ENCODE measurements at places on chromosomes 12 and 14.

DNA sequence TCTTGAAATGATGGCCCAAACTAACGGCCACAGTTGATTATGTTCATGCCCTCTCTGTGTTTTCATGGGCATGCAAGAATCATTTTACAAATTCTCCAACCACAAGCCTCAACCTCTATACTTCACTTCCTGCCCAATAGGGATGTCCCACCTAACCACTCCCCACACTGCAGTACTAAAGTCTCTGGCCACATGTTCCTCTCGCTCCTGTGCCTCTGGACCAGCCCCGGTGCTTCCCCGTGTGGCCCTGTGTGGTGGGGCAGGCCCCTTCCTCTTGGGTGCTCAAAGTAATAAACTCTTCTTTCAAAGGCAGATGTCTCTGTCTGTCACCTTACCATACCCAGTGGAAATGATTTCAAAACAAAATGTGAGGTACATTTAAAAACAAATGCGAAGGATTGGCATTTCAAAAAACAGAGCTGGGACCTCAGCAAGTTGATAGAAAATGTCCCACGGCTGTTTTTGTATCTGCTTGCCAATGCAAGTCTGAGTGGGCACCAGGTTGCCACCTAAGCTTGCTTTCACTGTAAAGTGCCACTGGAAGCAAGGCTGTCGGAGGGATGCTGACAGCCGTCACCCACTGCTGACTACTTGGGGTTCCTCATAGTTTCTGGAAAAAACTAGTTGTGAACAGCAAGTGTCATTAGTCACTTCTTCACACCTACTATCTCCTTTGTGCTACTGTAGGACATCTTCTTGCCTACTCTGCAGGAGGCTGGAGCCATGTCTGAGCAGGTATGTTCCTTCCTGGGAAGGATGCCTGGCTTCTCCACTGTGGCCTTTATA is 8.2 kb upstream of the SERPINA11 start:
- no peak for DNase-seq

DNA sequence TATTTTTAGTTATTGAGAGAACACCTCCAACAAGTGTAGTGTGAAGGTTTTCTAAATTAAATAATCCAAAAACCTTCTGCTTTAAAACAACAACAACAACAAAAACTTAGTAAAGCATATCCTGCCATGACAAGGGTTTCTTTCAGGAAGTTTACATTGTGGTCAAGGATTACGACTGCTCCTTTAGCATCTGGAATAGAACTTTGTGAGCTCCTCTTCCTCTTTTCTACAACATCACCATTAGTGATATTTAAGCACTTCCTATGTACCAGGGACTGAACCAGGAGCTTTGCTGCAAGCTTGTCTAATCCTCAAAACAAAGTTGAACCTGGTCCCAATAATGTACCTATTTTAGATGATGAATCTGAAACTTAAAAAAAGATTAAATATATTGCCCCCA is 315.4 kb upstream of the KITLG start:
- DNase-seq, result no peak

- peak; percentile 10 for DNase-seq
Observed at GRCh38 chr12:112645586-112645985, 146.0 kb upstream of the RPH3A start.

- DNase-seq, result no peak
Observed at GRCh38 chr14:80491131-80491530, 279.8 kb upstream of the DIO2 start.

DNA sequence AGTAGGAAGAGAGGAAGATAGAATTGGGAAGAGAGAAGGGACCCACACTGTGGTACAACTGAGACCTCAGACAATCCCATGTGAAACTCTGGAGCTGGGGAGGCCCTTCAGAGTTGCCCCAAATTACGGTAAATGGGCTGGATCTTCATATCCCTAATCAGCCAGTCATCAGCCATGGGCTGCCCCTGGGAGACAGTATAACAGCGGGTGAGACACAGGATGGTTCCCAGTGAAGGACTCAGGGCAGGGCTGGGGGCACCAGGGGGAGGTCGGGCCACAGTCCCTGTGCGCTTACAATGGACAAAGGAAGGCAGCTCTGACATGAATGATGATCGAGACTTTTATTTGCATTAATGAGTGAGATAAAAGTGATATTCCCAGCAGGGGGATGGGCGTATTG is 74.2 kb upstream of the BDKRB2 start:
- no peak for DNase-seq

GRCh38 chr12:106078358-106079010 is 60.3 kb downstream of the NUAK1 start:
- no peak for DNase-seq

DNA sequence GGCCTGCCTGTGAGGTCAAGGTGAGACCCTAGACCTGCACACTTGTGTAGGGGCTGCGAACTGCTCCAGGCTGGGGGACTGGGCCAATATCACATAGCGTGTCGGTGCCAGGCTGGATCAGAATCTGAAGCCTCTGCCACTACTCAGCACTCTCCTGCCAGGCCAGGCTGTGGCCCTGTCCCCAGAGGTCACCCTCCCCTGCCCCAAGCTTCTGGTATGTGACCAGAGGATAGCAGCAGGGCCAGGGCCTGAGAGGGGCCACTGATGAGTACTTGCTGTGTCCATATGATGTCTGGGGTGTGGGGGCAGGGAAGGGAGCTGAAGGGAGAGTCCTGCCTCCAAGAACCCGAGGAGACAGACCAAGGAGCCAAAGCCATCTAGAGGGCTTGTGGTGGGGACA is 17.8 kb downstream of the ARL6IP4 start:
- DNase-seq, result no peak

DNA sequence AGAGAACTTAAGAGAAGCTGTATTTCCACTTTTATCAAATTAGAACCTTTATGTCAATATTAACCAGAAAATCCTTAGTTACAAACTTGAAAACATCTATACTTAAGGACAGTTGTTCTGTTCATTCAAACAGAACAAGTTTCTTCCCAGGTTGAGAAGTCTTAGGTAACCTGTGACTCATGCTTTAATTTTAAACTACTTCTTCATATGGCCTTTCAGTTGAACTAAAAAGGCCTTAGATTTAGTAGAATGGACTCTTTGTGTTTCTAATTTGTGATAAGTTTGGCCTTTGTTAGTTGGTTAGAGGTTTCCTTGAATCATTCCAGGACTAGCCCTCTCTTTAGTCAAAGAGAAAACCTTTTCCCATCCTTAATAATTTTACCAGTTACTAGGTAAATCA is 274.2 kb downstream of the FUT8 start:
- DNase-seq, result no peak

DNA sequence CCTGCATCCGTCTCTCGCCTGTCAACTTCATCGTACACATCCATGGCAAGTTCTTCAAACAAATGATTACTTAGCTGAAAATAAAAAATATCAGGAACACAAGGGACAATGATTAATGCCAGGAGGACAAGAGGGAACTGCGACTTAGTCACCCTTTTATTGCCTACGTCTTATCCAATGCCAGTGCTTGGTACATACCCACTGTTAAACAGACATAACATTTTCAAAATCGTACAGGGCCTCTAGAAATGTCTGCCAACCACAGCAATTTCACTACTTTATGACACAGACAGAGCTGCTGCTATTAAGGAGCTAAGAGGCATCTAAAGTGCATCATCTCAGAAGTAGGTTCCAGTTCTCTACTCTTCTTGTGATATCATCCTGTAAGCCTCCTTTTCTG is 34.6 kb downstream of the GIT2 start:
- DNase-seq, result no peak

DNA sequence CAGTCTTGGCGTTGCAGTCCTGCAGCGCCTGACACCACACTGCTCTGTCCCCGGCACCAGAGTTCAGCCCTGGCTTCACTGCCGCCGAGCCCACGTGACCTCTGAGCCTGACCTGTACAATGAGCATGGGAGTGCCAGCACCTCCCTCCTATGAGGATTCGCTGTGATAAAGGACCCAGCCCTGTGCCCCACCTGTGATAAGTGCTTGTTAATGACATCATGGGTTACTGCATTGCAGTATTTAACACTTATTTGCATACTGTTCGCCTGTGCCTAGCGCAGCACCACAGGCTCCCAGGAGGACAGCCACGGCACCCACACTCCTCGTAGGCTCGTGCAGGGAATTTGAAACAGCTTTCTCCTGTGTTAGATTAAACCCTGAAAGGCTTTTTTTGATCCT is 118.2 kb upstream of the GSC start:
- DNase-seq, result no peak

- peak; percentile 31 for DNase-seq
Observed at GRCh38 chr12:68400226-68400829, 68.2 kb upstream of the MDM1 start.

GRCh38 chr14:23094666-23095195 is at the start of gene ACIN1:
Gene ACIN1 (minus strand): TSS chr14:23095136. CDS start chr14:23095112, 24 bp downstream.
- DNase-seq, result no peak

DNA sequence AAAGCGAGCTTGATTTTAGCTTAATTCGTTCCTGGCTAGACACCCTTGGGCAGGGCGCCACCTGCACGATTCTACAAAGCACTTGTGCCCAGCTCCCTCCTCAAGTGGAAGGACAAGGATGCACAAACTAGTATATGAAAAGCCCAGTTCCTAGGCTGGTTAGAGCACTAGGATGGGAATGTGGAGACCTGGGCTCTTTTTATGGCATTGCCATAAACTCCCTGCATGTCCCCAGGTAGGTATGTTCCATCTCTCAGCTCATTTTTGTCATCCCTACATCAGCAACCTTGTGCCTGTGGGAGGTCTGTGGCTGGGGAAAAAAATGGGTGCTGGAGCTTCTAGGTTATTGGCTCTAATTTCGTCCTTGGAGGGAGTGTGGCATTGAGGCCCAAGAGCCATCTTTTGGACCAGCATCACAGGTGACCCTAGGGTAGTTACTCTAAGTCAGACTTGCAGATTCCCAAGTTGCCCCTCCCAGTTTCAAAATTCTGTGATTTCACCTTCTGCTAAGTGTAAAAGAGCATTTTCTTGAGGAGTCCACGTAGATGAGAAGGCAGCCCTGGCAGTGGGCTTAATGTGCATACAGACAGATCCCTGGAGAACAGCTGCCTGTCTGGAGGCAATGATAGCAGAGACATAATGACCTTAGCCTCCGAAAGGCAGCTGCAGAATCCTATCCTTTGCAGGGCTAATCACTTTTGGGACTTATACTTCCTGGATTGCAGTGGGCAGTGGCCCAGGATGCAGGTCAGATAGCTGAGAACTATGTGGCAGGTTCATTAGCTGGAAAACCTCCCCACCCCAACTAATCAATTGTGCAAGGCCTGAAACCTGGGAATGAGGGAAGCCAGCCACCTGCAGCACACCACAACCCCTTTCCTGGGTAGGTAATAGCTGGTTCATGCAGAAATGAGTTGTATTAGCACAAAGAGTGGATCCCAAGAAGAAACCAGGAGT is 47.6 kb upstream of the BDKRB2 start:
- no peak for DNase-seq

DNA sequence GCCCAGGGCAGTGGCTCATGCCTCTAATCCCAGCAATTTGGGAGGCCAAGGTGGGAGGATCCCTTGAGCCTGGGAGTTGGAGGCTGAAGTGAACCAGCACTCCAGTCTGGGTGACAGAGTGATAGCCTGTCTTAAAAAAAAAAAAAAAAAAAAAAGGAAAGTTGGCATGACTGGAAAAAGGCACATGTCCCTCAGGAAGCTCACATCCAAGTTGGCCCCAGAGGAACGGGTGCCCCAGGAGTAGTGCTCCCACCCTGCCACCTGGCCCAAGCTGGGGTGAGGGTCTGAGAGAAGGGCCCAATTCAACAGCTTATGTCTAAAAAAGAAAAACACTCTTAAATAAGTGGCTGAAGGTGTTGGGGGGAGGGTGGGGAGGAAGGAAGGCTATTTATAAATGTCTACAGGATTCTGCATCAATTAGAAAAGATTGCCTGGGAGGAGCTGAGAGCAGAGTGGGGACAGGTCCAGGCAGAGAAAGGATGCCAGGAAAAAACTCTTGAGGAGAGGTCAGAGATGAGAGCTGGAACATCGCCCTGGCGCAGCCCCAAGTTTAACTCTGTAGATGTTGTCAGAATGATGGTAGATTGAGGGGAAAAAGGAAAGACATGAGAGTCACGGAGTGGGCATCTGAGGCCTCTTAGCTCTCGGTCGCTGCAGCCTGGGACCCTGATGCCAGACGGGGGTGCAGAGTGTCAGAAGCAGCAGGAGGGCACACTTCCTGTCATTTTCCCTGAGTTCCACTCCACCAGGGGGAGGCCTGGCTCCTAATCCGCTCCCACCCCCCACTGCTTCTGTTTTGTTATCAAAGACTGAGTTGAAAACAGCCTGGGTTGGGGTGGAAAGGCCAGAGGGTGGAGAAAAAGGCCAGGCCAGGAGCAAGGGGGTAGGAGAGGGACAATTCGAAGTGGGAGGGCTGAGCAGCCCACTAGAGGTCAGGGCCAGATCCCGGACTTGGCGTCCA is 7.3 kb downstream of the SPRYD3 start:
- no peak for DNase-seq

DNA sequence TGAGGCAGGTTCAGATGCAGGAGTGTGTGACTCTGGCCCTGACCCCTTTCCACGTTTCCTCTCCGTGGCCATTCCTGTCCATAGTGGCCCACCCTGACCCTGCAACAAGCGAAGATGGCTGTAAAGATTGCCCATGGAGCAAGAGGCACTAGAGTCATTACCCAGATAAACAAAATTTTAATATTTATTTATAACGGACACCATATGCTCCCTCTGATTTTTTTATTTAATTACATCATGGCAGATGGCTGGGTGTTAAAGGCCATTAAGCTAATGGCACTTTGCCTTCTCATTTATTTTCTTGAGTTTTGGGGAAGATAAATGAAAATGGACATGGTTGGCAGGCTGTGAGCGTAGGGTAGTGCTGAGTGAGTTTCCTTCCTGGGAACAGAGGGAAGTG is 58.7 kb downstream of the WSCD2 start:
- peak; percentile 10 for DNase-seq

DNA sequence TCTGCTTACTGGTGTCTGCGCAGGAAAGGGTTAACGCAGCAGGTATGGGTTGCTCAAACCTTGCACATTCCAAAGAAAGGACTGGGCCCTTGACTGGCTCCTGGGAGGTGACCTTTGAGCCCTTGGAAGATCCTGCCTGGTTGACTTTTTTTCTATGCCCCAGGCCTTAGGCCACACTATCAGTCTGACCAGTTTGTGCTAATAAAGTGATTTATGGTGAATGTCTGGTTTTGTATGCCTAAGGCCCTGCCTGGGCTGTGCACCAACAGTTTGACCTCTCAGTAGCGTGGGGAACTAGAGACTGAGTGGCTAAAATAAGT is 61.4 kb upstream of the SCN8A start:
- DNase-seq, result no peak

DNA sequence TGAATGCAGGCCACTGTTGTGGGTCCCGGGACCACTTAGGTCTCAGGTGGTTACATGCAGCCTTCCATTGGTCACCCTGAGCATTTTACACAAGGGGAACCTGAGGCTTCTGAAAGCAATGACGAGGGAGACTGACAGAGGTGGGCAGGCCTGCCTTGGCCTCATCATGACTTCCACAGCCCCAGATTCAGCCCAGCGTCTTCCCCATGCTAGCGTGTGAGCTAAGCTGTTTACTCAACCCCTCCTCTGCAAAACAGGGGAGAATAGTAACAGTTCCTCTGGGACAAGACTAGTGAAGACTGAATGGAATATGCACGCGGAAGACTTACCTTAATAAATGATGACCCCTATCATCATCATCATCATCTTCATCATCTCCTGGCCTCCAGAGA is 46.8 kb downstream of the VWF start:
- DNase-seq, result no peak

- no peak for DNase-seq
Observed at GRCh38 chr12:52836042-52836466, 1.9 kb upstream of the KRT79 start.

- peak; percentile 70 for DNase-seq
Observed at GRCh38 chr12:57611108-57611826, at the start of gene ARHGEF25. Gene ARHGEF25 (plus strand): TSS chr12:57611435. CDS start chr12:57611895, 460 bp downstream.

All from NCI-H2171 (cell line).